Right ventricle myocardium inferior (tissue), 1 donor: ENCODE measurements at places on chromosomes 7 and 10. TPM values are rescaled to one million over a fixed set of nuclear protein-coding genes. Genes with fewer than 3 reads are reported as not detected.

FAM25C gene
- not detected for total RNA-seq

PCDH15 gene
- 0.41 TPM for total RNA-seq

PVRIG gene
- not detected for total RNA-seq

TET1 gene
- 3.1 TPM for total RNA-seq

C10orf120 gene
- total RNA-seq = not detected
